ENCODE measurements at places on chromosomes 4 and X.

DNA sequence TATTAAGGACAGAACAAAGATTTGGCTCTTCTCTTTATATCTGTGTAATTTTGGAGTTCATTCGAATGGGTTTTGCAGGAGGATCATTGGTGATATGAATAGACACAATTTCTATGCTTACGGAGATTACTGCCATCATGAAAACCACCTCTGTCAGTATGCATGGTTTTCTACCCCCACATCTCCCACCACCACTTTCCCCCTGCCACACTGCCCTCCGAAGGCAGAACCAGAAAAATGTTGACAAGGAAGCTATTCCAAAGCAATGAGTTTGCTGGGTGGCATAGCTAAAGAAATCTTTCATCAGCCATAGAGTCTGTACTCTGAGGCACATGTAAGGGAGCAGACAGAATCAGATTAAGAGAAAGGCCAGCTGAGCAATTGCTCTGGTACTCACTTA lies 567.3 kb upstream of the ACTRT1 start:
- no peak for DNase-seq

GRCh38 chr4:15897577-15897976 lies 41.0 kb downstream of the FGFBP1 start:
- DNase-seq: no peak

DNA sequence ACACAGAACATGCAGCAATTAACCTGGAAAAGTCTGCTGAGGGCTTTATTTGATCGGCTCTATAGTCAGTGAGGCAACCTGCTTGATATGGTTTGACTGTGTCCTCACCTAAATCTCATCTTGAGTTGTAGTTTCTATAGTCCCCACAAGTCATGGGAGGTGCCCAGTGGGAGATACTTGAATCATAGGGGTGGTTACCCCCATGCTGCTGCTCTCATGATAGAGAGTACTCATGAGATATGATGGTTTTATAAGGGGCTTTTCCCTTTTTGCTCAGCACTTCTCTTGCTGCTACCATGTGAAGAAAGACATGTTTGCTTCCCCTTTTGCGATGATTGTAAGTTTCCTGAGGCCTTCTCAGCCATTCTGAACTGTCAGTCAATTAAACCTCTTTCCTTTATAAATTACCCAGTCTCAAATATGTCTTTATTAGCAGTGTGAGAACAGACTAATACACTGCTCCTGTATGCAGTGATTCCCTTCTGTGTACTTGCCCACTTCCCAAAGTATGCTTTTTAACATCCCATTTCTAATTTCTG lies 78.2 kb downstream of the NPFFR2 start:
- no peak for DNase-seq

DNA sequence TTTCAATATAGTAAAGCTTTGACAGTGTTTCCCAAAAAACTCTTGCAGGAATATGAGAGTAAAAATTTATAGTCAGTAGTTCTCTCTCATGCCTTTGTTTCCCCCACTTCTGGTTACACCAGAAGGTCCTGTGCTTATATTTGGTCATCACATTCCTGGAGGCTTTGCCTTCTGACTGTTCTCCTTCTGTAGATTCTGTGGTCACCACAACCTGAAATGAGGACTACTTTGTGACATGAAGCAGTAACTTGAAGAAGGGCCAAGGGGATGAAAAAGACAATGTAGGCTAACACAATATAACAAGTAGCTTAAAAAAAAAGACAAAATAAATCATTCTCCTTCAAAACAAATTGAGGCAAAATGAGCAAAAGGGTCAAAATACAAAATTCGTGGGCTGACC lies 366.2 kb upstream of the NR3C2 start:
- no peak for DNase-seq

DNA sequence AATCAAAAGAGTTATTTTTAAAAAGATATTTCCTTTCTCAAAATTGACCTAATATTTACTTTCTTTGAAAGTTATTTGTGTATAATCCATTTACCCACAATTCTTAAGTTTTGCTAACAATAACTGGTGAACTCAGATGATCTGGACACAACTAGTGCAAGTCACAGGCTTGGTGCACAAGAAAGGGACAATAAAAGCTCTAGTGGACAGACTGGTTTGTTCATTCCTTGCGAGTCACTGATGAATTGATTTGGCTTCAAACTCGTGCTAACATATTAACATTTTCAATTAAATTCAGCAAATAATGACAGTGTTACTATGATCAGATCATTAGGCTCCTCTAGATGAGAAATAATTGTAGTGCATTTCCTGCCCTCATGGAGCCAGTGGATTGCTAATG lies 169.2 kb downstream of the BMPR1B start:
- no peak for DNase-seq

GRCh38 chr4:28225689-28226353 lies 1365.2 kb downstream of the STIM2 start:
- DNase-seq: no peak

DNA sequence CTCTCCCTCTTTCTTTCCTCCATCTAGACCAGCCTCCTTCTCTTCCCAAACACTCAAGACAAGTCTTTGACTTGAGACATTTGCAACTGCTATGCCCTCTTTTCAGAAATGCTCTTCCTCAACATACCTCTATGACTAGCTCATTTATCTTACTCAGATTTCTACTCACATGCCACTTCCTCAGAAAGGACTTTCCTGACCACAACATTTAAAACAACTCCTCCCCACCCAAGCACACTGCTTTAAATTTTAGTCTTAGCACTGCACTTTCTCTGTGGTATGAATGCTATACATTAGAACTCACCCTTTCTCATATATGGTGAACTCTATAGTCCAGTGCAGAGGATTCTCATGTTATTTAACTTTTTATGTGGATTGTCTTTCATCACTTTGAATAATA lies 28.4 kb upstream of the SULT1E1 start:
- DNase-seq: peak; percentile 1

DNA sequence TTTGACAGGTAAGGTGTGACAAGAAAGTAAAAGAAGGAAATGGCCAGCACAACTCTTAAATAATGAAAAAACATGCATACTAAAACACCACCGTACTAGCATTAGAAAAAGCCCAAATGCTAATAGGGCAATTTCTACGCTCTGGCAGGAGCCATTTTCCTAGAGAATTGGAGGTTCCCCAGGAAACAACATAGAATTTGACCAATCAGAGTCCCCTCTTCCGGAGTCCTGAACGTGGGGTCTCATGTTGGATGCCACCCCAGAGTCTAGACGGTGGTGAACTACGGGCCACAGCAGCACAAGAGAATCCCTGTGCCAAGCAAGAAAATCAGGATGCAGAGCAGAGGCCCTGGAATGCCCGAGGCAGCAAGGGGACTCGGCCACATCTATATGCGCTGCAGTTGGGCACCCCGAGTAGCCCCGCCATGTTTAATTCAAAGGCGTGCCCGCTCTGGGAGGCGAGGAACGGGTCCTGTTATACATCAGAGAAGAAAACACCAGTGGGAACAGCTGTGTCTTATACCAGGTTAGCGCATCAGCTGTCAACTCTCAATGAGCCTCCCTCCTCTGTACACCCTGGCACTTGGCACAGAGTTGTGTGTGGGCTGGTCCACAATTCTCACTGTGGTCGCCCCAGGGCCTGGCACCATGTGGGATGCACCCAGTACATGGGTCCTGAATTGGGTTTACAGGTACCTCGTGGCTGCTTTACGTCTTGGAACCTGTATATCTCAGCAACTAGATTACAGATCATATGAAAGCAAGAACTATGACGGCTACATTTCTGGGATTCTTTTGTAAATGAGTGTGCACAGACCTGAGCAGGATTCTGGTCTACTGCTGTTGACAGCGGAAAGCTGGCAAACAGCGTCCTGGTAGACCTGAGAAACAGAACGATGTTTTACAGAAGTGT lies 52.1 kb downstream of the SEL1L3 start:
- DNase-seq: no peak

DNA sequence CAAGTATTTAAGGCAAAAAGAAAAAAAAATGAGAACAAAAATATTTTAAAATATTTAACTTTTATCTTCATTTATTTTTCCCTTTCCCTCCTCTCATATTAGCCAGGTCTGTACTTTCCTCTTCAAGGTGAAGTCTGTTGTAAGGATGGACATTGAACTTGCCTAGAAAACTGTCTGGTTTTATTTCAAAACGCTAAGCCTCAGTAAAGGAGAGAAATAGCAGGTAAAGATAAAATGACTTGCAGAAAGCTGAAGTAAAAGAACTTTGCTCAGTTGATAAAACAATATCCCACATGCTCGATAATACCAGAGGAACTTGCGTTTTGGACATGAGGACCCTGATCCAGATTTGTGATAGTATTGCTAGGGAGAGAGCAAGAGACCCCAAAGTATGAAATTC lies 28.6 kb upstream of the METAP1 start:
- no peak for DNase-seq

DNA sequence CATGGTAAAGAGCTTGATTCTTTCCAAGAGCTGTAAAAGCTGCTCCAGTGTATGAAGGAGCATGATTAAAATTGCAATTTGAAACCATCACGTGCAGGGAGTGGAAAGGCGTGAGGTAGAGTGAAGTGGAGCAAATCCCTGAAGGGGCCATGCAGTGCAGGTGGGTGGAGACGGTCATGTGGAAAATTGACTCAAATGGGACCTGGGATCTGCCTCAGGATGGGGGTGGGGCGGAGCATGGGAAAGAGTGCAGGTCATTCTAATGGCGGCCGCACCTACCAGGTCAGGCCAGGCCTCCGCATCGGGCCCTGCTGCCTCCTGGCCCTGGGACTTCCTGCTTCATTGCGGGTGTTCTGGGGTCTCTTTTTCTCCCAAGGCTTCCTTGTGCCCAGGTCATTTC lies 25.3 kb upstream of the TRIM60 start:
- DNase-seq: no peak

DNA sequence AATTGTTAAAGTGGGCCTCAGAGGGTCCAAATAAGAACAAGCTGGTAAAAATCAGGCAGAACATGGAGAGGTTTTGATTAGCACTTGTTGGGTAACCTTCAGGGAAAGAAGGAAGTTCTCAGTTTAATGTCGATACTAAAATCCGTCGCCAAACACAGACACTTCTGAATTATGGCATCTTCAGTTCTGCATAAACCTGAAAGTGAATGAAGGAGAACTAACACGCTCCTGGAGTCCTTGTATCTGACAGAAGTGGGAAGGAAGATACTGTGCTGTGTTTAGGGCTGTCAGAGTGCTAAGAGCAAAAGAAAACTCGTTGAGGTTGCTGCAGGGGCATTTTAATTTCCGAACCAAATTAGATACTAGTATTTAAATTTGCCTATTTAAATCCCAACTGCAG lies 106.2 kb downstream of the TMA16 start:
- DNase-seq: no peak

DNA sequence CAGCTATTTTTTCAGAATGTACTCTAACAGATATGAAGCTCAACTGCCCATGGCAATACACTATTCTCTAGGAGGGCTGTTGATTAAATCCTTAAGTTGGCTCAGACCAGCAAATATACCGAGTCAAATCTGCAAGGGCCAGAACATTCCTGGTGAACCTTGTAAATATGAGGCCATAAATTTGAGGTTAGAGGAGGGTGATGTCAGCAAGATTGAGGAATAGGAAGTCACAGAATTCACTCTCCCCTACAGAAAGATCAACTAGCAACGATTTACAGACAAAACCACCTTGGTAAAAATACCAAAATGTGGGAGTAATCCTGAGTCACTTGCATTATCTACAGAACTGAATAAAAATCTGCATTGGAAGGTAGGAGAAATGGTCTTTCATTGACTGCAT lies 399.3 kb downstream of the GPM6A start:
- DNase-seq: no peak

DNA sequence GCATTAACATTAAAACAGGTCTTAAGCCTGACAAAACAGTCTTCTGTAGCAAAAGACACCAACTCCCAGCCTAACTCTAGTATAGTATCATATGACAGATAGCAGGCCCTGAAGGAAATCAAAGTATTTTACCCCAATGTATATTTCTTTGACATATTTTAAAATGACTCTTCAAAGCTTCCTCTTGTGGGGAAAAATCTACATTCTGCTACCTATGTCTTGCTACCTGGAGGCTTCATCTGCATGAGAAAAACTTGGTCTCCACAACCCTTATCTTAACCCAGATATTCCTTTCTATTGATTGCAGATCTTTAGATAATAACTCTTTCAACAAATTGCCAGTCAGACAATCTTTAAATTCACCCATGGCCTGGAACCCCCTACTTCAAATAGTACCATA lies 1620.4 kb downstream of the PCDH7 start:
- no peak for DNase-seq

DNA sequence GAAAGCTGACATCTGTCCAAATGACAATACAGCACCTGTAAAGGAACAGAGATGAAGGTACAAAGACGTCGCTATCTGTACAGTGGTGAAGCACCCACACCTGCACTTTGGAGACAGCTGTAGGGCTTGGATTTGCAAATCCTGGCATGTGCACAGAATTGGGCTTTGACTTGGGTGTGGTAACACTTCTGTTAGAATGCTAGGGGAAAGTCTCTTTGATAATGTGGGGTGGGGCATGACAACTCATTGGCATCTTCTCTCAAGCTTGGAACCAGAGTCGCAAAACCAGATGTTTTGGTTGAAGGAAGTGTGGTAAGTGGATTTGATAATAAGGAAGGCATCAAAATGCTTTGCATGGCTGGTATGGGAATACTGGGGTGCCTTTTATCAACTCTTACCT lies 55.5 kb downstream of the VCX3B start:
- DNase-seq: no peak

GRCh38 chr4:913280-913618 lies 18.9 kb downstream of the GAK start:
- DNase-seq: no peak

GRCh38 chrX:19846995-19847790 lies 40.2 kb downstream of the SH3KBP1 start:
- DNase-seq: peak; percentile 66

Measured in activated CD4-positive, alpha-beta T cell treated with anti-CD3 and anti-CD28 coated beads, Interleukin-2, Interleukin-6, amounts not matched to agents 100 ng/mL and 50 ng/mL, durations not matched to agents 16 hours and 8 hours (primary cell).